ENCODE measurements at places on chromosomes 2 and 18. TPM values are rescaled to one million over a fixed set of nuclear protein-coding genes. Genes with fewer than 3 reads are reported as not detected.

The CD8A gene
- not detected for total RNA-seq

The SULT1C4 gene
- 0.96 TPM for total RNA-seq

The ITGB6 gene
- total RNA-seq: not detected

- no peak for DNase-seq
Observed at GRCh38 chr18:10322435-10322834, 132.0 kb upstream of the APCDD1 start.

DNA sequence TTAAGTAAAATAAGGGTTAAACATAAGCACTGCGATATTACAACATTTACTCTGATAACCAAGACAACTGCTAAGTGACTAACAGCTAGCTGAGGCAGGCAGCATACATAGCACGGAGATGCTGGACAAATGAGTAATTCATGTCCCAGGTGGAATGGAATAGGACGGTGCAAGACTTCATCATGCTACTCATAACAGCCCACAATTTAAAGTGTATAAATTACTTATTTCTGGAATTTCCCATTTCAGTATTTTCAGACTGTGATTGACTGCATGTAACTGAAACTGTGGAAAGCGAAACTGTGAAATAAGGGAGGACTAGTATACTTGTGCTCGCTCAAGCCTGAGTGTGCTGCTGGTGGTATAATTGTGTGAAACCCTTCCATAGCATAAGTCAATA, 12.9 kb downstream of the IER3IP1 start:
- DNase-seq: no peak

DNA sequence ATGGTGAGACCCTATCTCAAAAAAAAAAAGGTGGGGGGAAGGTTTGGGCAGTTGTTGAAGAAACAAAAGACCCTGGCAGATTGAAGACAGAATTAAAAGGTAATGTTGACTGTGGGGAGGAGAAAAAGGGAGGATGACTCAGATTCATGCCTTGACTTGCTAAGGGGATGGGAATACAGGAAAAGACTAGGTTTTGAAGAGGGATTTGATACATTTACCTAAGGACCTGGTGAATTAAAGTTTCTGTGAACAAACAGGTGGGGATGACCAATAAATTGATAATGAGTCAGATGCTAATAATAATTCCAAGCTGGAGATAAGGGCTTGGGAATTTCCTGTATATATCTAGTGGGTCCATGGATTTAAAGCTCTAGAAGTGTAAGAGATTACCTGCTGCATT, 27.6 kb downstream of the TTR start:
- no peak for DNase-seq

GRCh38 chr18:30361864-30362540, 680.5 kb downstream of the DSC3 start:
- DNase-seq: no peak

- no peak for DNase-seq
Observed at GRCh38 chr2:177172034-177172880, 40.3 kb upstream of the HNRNPA3 start.

Data from H9 (cell line).